ENCODE measurements at places on chromosomes 13 and 19. TPM values are rescaled to one million over a fixed set of nuclear protein-coding genes. Genes with fewer than 3 reads are reported as not detected.

The ZSCAN4 gene
- 0.49 TPM for total RNA-seq

The KLHL1 gene
- not detected for total RNA-seq

The MEIS3 gene
- total RNA-seq, result not detected

The SELENOV gene
- not detected for total RNA-seq

The ZNF554 gene
- total RNA-seq, result 3.2 TPM

The MCF2L gene
- 89.1 TPM for total RNA-seq

- no peak overlapping the region for H3K27ac ChIP-seq
- no peak overlapping the region for H3K4me3 ChIP-seq
- no peak for DNase-seq
- no peaks in the 10 kb centered on the region for H3K4me1 ChIP-seq
- H3K27me3 ChIP-seq, result no peaks in the 10 kb centered on the region
- H3K36me3 ChIP-seq, result no peaks in the 10 kb centered on the region
Observed at GRCh38 chr19:22421797-22422196, 349 bp downstream of the ZNF98 start.

GRCh38 chr13:37416291-37417059 lies 182.1 kb downstream of the POSTN start:
- no peak overlapping the region for H3K27ac ChIP-seq
- H3K27me3 ChIP-seq, result no peaks in the 10 kb centered on the region
- H3K36me3 ChIP-seq, result no peaks in the 10 kb centered on the region

DNA sequence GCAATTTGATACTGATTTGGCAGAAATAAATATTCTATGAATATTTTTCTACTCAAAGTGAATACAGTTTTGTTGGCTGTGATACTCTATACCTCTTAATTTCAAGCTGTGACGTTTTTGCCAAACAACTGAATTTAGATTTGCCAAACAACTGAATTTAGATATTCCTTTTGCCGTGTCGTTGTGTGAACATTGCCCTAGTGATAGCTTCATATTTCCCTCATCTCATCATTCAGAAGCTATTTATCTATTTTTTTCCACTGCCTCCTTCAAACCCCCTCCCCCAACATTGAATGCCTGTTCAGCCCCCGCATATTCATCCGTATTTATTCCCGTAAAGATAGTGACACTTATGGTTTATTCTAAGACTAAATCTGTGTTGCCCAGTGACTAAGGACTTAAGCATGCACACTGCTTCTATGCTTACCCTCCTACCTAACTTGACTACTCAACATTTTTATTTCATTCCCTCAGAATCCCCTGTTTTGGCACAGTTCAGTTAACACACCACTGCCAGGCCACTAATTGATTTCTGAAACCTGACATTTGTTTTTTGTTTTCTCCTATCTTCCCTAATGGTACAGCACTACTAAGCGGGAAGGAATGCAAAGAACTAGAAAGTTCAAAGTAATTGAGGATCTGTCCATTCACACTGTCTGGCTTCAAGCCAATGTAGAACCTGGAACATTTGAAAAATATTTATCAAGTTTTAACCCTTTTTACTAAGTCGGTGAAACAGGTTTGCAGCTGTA lies 2.8 kb upstream of the KLF5 start:
- no peak overlapping the region for H3K27ac ChIP-seq
- H3K36me3 ChIP-seq, result no peaks in the 10 kb centered on the region
- no peak overlapping the region for H3K4me3 ChIP-seq
- DNase-seq, result no peak

- no peak overlapping the region for H3K27ac ChIP-seq
- H3K4me3 ChIP-seq, result no peak overlapping the region
Observed at GRCh38 chr13:77013853-77014542, 13.0 kb downstream of the FBXL3 start.

All from upper lobe of left lung (tissue), 6 donors.